ENCODE measurements at places on chromosomes 6 and 20.

GRCh38 chr20:62755817-62756724 lies 40.2 kb upstream of the MRGBP start:
- peak; percentile 47 for DNase-seq

- no peak for DNase-seq
Measured at GRCh38 chr6:105515054-105515453, 112.2 kb upstream of the PREP start.

- DNase-seq, result no peak
Measured at GRCh38 chr20:47788741-47789080, 3.4 kb upstream of the SULF2 start.

GRCh38 chr6:105769197-105769596 lies 316.9 kb upstream of the PRDM1 start:
- DNase-seq, result no peak

DNA sequence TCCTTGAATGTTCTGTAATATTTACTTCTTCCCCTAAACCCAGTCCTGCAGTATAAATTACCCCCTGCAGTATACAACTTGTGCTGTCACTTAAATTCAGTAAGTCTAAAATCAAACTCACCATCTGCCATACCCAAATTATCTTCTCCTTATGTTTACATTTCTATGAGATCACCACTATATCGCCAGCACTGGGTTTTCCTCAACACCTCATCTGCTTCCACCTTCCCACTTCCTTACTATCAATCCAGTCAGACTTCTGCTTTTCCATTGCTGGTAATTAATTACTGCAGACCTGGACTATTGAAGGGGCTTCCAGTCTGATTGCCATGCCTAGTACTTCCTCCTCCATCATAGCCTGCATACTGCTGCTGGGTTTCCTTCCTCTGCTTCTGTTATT lies 15.2 kb downstream of the EFHC1 start:
- no peak for DNase-seq

DNA sequence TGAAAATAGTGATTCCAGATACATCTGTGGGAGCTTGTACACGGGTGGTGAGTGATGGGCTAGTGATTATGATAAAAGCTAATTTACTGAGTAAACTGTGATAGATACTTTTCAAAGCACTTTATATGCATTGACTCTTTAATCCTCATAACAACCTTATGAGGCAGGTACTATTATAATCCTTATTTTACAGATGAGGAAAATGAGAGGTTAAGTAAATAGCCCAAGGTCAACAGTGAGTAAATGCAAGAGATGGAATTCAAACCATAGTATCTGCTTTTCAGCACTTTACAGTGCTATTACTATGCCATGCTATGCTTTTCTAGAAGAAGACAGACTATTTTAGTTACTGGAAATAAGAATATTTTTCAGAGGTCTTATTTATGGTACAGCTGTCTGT lies 320.9 kb upstream of the CITED2 start:
- DNase-seq, result no peak

DNA sequence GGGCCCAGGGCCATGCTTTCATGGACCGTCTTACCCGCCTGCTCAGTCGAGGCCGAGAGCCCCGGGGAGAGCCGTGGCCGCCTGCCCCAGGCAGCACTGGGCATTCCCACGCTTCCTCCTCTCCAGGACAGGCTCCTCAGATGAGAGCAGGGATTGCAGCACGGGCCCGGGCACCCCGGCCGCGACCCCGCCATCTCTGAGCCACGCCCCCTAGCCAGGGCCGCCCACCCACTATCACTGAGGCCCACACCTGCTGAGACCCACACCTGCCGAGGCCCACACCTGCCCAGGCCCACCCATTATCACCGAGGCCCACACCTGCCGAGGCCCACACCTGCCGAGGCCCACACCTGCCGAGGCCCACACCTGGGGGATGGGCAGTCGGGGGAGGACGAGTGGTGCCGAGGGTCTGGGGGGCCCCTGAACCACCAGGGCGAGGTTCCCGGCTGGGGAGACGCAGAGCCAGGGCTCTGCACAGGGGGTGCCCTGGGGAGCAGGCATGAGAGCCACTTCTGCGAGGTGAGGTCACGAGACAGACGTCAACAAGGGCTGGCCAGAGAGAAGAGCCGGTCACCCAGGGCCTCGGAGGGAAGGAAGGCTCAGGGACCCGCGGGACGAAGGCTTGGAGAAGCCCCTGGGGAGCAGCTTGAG lies 235.6 kb downstream of the ERMARD start:
- DNase-seq, result no peak

GRCh38 chr6:84785671-84786070 lies 21.3 kb upstream of the TBX18 start:
- no peak for DNase-seq

GRCh38 chr6:160386869-160387530 lies 38.8 kb downstream of the SLC22A3 start:
- DNase-seq, result no peak

DNA sequence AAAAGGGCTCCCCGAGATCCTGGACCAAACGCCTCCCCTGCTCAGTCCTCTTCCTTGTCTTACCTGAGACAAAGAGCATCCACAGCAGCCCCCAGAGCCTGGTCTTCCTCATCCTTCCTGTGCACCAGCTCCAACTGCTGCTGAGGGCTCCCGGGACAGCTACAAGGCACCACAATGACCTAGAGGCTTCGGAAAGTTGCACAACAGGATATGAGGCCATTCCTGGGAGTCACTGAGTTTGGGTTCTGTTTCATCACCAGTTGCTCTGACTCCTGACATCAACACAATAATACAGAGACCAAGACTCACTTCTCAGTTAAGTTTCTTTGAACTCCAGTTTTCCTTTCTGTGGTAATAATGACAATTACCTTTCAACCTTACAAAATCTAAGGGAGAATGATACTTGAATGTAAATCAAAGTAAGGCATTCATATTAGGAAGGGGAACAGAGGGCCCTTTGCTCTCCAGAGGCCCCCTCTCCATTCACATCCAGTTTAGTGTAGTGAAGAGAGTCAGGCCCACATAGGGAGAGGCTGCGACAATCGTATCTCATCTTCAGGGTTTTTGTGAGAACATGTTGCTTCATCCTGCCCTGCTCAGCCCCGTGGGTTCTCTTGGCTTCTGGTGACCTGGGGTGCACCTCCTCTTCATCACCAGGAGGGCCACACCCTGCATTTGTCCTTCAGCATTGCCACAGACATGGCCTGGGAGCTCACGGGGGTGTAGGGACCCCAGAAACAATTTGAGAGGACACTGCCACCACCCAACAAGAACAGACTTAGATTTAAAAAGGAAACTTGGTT lies at the start of gene TREM1:
TSS of gene TREM1 (minus strand) at position 139 of the 803 bp plus-strand sequence. CDS start at position 112, 27 bp downstream.
- no peak for DNase-seq

DNA sequence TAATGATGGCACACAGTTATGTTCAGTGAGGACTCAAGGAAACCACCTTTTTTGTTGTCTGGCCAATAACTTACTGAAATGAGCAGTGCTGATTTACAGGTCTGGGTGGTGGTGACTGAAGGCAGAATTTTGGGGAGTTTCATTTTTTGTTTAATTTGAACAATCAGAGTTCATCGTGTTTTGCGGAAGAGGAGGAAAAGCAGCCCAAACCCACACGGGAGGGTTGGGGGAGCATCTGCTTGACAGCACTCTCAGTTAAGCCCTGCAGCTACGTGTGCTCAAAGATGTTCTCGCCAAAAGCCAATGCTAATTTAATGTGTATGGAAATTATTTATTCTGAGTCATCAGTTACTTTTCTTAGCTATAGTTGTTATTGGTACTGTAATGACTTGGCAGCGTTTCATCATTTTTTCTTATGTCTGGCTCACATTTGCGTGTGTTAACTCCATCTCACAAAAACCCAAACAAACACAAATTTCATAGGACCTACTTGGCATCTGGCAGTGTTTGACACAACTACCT lies 89.2 kb downstream of the UST start:
- DNase-seq, result no peak

DNA sequence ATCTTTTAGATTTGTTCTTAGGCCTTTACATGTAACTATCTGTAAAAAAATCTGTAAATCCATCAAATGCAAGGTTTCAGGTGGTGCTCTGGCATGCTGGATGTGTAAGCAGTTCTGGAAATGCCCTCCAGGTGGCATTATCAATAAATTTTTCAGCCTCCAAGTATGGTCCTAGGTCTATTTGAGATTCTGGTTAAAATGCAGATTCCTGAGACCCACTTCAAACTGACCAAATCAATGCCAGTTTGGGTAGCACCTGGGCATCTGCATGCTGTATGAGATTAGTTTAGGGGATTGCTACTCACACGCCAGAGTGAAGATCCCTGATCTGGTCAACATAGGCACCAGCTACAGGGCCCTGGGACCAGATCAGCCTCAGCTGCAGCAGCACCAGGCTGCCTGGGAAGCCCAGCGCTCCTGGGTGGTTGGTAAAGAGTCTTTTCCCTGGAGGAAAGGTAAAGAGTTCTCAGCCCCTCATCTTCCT lies 507.3 kb upstream of the CITED2 start:
- peak; percentile 9 for DNase-seq

Data from NCI-H446 treated with DMSO at 0.1 percent for 48 hours (cell line).